RPMI7951 (cell line): ENCODE measurements at places on chromosomes 3 and 15. TPM values are rescaled to one million over a fixed set of nuclear protein-coding genes. Genes with fewer than 3 reads are reported as not detected.

PPARG gene
- total RNA-seq = 7.8 and 8.1 TPM in 2 replicates

ADCY5 gene
- 0.10 TPM in 1 of 2 replicates, not detected in the other for total RNA-seq

TMCO5A gene
- not detected in 2 replicates for total RNA-seq

RASGRP1 gene
- total RNA-seq = 0.12 and 0.20 TPM in 2 replicates

DCLK3 gene
- not detected in 2 replicates for total RNA-seq

DAZL gene
- total RNA-seq = not detected in 2 replicates

GCNT3 gene
- total RNA-seq = not detected in 2 replicates

ACP3 gene
- total RNA-seq = 0.59 and 1.7 TPM in 2 replicates

SLC12A8 gene
- 22.5 and 26.6 TPM in 2 replicates for total RNA-seq

CCDC54 gene
- total RNA-seq = not detected in 2 replicates

GP9 gene
- not detected in 2 replicates for total RNA-seq

CPNE9 gene
- not detected in 2 replicates for total RNA-seq

NAALADL2 gene
- 0.36 and 0.78 TPM in 2 replicates for total RNA-seq

GP5 gene
- total RNA-seq = not detected in 2 replicates

UROC1 gene
- not detected in 2 replicates for total RNA-seq

- peak; percentile 37 for DNase-seq
Measured at GRCh38 chr3:129045675-129046036, 14.9 kb upstream of the GP9 start.

- no peak for DNase-seq
Measured at GRCh38 chr15:47388299-47388698, 329.0 kb upstream of the SEMA6D start.

DNA sequence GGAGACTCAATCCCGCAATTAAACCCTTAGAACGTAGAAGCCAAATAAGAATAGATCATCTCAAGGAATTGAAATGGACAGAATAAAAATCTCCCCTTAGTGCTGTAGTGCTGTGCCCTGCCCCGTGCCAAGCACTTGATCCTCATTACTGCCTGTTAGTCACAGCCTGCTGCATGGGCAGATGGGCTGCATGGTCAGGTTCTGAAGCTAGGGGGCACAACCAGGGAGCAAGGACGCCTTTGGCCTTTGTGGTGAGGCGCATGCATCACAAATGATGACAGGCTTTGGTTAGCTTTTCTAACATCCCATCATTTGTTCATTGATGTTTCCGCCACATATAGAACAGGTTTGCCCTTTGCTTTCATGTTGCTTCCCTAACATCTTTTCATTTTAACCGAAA is 336.3 kb upstream of the ADAMTS9 start:
- DNase-seq = no peak

DNA sequence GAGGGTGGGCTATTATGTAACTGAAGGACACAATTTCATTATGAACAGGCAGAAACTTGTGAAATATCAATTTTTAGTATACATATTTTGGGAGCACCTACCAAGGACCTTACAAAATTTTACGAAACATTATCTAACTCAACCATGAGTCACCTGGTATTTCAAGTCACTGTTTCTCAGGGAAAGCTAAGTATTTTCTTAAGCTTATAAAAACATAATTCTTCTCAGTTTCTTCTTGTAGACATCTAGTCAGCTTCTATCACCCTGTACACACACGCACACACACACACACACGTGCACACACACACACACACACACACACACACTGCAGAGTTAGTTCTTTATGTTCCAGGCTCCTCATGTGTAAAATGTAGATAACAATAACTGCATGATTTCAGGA is 658.3 kb downstream of the TUSC7 start:
- no peak for DNase-seq

DNA sequence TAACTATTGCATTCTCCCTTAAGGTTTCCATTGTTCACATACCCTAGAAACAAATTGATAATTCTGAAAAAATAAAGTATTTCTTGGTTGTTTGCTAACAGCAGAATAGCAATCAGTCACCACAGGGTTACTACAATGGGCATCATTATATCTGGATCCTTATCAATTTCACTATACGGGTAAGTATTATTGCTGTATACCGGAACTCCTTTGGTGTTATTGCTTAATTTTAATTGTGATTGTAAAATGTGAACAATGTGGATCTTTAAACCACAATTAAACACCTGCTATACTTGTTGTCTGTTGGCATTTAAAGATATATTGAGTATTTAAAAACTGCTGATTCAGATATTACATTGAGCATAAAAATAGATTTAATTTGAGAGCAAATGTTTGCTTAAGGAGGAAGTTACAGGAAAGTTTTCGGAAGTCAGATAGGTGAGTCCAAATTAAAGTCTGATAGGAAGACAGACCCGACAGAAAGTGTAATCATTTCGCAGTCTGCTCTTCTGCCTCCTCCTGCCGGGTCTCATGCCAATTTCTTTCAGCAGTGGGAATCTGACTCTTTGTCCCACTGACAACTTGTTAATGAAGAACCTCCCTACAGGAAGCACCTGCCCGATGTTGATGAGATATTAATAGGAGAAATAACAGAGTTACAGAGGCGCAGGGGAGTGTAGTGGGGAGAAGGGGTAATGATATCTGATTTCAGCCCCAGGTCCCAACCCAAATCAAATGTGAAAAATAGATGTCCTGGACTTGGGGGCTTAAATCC is 169.7 kb upstream of the TBC1D5 start:
- no peak for DNase-seq

GRCh38 chr3:142866841-142867631 is 21.8 kb downstream of the PCOLCE2 start:
- peak; percentile 9 for DNase-seq

DNA sequence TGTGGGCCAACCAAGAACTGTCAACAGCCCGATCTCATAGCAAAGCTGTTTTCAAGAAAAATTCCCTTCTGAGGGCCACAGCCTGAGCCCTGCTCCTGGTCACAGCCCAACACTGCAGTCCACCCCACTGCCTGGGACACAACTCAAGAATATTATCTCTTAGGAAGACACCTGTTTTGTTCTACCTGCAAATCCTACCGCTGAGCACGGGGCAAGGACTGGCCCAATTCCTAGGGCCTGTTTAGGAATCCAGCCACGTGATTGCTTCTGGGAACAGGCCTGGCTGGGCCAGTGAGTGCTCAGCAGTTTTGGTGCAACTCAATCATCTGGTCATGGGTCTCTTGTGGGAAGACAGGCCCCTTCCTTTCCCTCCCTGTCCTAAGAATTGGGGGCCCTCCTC is 8.3 kb downstream of the ISLR2 start:
- DNase-seq = no peak

GRCh38 chr15:67185051-67185450 is 69.4 kb downstream of the AAGAB start:
- DNase-seq = no peak

- DNase-seq = no peak
Measured at GRCh38 chr3:168808596-168808995, 712.9 kb upstream of the GOLIM4 start.

GRCh38 chr3:126433496-126434263 is 39.0 kb downstream of the CFAP100 start:
- no peak for DNase-seq

DNA sequence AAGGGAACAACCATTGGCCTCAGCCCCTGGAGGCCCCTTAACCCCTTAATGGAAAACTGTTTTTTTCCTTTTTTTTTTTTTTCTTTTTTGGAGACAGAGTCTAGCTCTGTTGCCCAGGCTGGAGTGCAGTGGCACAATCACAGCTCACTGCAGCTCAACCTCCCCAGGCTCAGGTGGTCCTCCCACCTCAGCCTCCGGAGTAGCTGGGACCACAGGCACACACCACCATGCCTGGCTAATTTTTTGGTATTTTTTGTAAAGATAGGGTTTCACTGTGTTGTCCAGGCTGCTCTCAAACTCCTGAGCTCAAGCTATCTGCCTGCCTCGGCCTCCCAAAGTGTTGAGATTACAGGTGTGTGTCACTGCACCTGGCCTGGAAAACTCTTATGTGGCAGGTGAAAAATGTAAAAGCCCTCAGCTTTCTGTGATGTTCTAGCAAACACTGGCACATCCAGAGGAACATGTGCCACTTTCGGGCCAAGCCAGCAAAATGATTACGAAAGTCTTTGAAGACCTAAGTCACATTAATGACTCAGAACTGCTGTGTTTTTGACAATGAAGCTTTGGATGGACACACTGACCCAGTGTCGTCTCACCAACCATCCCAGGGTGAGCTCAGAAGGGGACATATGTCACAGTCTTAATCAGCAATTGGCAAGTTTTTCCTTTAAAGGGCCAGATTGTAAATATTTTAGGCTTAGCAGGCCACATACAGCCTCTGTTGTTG is 189.3 kb upstream of the TPM1 start:
- peak; percentile 67 for DNase-seq
